ENCODE measurements at places on chromosomes 16 and 17.

DNA sequence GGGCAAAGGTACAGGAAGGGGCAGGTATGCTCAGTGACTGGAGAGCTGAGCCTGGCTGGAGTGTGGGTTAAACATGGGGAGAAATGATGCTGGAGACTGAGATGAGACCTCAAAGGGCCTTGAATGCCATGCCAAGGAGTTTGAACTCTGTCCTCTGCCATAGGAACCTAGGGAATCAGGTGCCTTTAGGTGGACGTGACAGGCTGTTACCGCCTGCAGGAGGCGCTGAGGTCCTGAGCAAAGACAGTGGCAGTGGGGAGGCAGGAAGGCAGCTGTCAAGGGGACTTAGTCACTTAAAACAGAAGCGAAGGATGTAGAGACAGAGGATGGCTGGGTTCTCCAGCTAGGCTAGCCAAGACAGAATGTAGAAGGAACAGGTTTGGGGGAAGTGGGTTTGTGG, 9.1 kb downstream of the PSMB3 start:
- DNase-seq = no peak

DNA sequence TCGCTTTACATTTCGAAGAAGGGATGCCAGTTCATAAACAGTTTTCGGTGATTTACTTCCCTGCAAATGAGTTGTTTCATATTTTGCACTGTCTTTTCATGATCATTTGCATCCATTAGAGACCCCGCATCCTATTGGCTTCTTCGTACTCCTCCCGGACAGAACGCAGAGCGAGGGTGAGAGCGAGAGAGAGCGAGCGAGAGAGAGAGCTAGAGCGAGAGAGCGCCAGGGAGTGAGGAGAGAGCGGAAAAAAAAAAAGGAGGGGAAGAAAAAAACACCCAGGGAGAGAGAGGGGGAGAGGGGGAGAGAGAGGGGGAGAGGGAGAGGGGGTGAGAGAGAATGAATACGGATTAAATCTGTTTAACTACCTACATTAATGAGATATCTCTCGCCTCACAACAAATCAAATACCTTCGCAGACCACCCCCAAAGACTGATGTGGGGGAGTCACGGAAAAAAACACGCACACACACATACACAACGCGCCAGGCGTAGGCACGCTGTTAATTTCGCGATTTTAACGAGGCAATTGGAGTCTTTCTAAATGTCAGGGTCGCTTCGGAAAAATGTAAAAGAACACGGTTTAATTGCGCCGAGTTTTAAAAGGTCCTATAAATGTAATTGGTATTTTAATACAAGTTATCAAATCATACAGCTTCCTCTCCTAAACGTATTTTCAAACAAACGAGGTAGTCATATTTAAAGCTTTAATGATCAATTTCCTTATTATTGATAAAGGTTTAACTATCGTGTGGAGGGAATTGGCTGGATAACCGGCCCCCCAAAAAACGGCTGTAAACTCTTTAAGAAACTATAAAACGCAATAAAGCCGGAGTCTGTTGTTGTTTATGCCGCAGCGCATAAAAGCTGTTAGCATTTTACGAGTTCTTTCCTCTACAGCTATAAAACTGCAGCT, at the start of gene HOXB8:
HOXB8 (minus strand) TSS at position 246 of the 916 bp plus-strand sequence. CDS start 588 bp downstream, outside the sequence.
- no peak for DNase-seq

GRCh38 chr16:26889740-26890139, 177.0 kb upstream of the C16orf82 start:
- DNase-seq = no peak

GRCh38 chr17:68351395-68351794, 60.1 kb downstream of the ARSG start:
- DNase-seq = no peak

DNA sequence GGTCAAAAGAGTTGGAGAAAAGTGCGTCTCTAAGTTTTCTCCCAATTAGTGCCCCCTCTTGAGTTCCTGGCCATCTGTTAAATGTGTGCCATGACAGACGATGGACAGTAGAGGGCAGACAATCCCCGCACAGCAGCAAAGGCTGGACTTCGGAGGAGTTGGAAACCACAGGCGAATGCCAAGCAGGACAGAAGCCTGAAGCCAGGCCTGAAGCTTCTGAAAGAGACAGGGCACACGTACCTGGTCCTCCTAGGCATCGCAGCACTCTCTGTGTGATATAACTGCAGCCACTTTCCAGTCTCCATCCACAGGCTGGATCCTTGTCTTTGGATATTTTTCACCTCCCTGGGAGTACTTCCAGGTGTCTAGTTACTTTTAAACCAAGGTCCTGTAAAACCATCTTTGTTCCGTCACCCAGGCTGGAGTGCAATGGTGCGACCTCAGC, 14.5 kb downstream of the C17orf100 start:
- peak; percentile 8 for DNase-seq

GRCh38 chr16:2528161-2529060, 2.8 kb downstream of the CEMP1 start:
- no peak for DNase-seq

GRCh38 chr16:920051-920681, 50.6 kb downstream of the LMF1 start:
- no peak for DNase-seq

DNA sequence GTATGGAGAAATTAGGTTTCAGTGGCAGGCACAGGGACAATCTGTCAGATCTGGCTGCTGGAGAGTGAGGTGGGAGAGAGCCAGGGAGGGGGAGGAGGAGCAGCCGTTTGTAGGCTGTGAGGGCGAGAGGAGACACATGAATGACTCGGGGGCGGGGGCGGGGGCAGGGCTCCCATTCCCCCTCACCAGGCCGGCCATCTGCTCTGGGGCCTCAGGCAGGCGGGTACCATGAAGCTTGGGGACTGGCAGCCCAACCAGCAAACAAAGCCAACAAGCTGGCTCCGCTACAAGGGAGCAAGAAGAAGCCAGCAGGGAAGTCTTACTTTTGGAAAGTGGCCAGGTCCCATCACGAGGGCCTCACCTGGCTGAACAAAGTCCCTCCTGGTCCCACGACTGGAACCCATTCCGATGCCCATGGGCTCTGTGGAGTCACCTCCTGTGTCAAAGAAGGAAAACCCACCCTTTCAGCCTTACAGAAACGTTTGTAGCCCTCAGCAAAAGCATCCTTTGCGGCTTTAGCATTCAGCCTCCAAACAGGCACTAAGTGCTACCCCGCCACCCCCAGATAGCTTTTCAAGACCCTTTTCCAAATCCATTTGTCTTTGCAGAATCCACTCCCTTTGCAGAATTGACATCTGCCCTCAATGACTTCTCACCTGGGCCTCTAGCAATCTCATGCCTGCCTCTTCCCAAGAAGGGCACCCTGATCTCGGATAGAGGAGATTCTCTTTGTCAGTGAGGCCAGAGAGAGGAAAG, 9.2 kb upstream of the SSTR2 start:
- DNase-seq = no peak

DNA sequence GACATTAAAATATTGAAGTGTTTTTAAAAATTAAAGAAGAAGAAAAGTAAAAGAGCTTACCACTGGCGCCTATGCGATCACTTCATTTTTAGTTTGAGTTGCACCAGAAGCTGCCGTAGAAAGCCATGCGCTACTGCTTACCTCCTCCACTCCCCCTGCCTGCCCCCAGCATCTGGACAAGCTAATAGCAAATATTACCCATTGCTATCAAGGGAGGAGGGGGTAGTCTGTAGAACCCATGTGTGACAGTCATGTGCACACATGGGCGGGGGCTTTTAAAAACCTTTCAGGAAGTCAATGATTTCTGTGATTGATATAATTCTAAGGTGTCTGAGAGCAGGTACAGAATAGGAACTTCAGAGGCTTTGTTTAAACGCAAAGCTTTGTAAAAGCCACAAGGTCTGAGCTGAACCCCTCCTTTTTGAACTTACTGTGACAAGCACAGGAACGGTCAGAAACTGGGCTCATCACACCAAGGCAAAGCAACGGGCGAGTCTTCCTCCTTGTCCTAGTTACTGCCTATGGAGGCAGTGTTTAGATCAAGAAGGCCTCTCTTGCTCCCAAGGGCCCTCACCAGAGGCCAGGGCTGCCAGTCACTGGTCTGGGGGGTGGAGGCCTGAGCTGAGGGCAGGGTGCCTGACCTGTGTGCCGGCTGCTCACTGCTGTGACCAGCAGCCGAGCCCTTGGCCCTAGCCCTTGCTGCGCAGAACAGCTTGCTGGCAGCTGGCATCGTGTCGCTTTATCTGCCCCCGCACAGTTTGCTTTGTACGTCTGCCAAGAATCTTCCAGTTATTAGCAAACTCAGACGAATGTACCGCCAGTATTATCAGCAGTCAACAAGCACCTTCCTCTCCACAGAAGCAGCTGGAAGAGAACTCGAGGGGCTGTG, 15.0 kb downstream of the GINS2 start:
- no peak for DNase-seq

GRCh38 chr17:16820161-16820877, 130.3 kb downstream of the CCDC144A start:
- DNase-seq = no peak

DNA sequence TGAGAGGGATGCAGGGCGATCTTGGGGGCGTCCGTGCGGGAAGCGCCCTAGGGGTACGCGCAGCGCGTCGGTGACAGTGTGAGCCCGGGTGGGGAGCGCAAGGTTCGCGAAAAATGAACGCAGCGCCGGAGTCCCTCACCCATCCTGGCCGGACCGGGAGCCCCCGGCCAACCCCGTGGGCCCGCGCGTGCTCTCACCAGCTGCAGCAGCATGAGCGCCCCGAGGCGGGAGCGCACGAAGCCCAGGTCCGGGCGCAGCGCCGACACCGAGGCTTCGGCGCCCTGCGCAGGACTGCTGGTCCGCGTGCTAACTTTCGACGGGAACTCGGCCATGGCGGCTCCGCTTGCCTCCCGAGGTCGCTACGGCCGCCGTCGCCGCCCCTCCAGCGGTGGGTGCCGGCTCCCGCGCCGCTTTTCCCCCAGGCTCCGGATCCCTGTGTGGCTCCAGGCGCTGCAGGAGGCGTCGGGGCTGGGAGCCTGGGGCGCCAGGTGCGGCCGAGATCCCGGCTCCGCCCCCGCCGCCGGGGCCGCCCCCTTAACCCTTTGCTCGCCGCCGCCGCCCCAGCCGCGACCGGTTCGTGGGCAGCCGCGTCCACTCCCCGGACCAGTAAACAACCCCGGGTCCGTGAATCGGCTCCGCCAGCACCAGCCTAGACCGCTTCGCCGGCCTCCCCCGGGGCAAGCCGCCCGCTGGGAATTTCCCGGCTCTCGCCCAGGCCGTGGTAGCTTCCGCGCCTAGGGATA, at the start of gene PLLP:
PLLP (minus strand) TSS at position 464 of the 743 bp plus-strand sequence; CDS start at position 332, 132 bp downstream.
- DNase-seq = peak; percentile 14

All from effector CD8-positive, alpha-beta T cell (primary cell).